ENCODE measurements at places on chromosomes 7 and 10. TPM values are rescaled to one million over a fixed set of nuclear protein-coding genes. Genes with fewer than 3 reads are reported as not detected.

Gene NCF1
- total RNA-seq, result 1.8 TPM

DNA sequence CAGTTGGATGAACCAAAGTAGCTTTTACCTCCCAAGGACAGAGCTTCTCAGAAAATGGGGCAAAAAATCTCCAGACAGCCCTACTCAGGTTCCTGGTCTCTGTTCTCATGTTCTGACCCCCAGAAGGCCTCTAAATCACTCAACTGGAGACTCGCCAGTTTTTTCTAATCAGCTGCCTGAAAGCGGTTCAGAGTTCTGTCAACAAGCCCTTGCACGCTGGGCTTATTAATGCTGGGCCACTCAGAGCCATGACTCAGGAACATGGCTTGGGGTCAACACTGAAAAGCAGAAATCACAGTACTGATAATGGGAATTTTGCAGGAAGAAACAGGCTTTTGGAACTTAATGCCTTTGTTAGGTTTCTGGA is 15.3 kb downstream of the ECHDC3 start:
- peak; percentile 90 for DNase-seq

Gene EPO
- not detected for total RNA-seq

- no peak for DNase-seq
These were observed 25.6 kb downstream of the MDH2 start for GRCh38 chr7:76073335-76073990.

Data from adrenal gland (tissue), 19 donors.